Amniotic stem cell (primary cell): ENCODE measurements at places on chromosomes 16 and 17.

GRCh38 chr16:19167710-19168370 lies at the start of gene SYT17:
SYT17 (plus strand) TSS chr16:19168240; CDS start chr16:19168647, 407 bp downstream.
- peak; percentile 21 for DNase-seq

- DNase-seq: no peak
Observed at GRCh38 chr16:73122604-73123391, 74.9 kb upstream of the ZFHX3 start.

DNA sequence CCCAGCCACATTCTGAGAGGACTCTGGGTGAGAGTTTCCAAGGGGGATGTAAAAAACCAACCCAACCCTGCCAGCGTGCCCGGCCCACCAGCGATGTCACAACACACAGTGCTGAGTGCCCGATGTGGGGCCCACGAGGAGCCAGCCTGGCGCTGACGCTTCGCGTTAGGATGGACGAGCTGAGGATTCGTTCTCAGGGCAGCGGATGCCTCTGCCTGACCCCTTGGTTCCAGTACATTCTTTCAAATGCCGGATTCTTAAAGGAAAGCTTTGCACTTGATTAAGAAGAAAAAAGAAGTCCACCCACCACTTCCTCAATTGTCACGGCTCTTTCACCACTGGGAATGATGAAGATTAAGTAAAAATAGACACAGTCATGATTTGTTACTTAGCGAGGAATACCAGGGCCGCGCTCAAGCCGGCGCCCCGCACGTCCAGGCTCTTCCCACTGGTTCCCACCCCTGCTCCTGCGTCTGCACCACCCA lies 79.4 kb downstream of the IRF8 start:
- DNase-seq: no peak

DNA sequence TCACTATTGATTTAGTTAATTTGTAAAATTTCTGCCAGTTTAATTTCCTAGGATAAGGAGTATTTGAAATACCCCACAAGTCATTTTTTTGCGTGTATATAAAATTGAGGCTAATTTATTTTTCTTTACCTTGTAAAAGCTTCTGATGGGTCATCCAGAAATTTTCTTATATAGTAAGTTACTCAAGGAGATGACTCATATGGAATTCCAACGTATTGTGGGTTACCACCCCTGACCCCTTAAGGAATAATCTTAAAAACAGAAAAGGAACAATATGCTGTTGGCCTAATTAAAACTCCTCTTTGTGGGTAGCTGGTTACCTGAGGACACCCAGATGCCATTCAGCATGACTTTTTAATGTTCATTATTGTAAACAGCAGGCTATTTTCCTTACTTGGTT lies 13.6 kb downstream of the HEATR6 start:
- no peak for DNase-seq

- no peak for DNase-seq
Observed at GRCh38 chr17:55784666-55785065, 33.8 kb downstream of the PCTP start.

- DNase-seq: no peak
Observed at GRCh38 chr16:22302776-22303363, 5.7 kb downstream of the POLR3E start.

GRCh38 chr17:73069164-73069770 lies 23.2 kb downstream of the SLC39A11 start:
- DNase-seq: no peak

- no peak for DNase-seq
Observed at GRCh38 chr16:23676924-23677480, 1.7 kb upstream of the PLK1 start.

DNA sequence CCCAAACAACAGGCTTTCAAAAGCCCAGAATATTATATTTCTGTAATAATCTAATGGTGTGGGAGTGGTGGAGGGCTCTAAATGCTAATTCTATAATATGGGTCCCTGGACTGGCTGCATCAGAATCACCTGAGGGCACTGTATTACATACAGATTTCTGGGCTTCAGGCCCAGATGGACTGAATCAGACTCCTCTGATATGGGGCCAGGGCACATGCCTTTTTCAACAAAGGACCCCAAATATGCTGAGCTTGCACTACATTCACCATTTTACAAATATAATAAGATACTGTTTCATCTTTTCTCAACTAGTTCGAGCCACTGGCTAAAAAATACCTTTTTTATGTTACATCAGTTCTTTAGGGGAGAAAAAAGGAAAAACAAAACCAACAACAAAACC lies 309.7 kb downstream of the MAP2K6 start:
- no peak for DNase-seq

DNA sequence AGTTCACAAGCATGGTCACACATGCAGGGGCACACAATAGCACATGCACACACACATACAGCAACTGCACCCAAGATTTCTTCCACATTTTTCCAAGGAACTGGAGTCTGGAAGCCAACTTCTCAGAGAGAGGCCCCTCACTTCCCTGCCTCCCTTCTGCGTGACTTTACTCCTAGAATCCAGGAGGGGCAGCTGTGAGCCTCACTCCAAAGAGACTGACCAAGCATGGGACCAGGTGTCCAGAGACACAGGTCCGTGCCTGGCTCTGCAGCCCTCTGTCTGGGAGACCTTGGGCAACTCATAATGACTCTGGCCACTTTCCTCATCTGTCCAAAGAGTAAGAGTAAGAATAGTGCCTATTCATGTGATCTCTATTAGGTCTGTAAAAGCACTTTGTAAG lies 104.7 kb upstream of the TMEM132E start:
- no peak for DNase-seq

DNA sequence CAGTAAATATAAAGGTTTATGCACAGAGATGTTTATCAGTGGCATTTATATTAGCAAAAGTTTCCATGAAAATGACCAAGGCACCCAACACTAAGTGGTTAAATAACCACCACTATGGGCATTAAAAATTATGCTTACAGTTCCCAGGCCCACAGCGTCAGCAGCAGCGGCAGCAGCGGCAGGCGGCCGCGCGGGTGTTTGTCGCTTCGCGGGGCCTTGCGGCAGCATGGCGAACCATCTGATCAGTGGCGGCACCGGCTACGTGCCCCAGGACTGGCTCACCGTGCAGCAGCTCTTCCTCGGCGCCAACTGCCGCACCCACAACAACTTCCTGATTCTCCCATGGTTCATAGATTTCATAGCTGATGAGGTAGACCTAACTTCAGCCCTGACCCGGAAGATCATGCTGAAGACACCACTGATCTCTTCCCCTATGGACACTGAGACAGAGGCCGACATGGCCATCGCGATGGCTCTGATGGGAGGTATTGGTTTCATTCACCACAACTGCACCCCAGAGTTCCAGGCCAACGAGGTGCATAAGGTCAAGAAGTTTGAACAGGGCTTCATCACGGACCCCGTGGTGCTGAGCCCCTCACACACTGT lies 71.0 kb downstream of the GRIN2A start:
- DNase-seq: no peak

- no peak for DNase-seq
Observed at GRCh38 chr16:69839240-69839688, 77.1 kb downstream of the WWP2 start.

- DNase-seq: no peak
Observed at GRCh38 chr16:674214-674881, 1.1 kb upstream of the RHBDL1 start.

- DNase-seq: no peak
Observed at GRCh38 chr16:79347277-79347676, 253.3 kb downstream of the MAF start.

- DNase-seq: no peak
Observed at GRCh38 chr17:32259586-32259985, 6.0 kb upstream of the RHBDL3 start.

DNA sequence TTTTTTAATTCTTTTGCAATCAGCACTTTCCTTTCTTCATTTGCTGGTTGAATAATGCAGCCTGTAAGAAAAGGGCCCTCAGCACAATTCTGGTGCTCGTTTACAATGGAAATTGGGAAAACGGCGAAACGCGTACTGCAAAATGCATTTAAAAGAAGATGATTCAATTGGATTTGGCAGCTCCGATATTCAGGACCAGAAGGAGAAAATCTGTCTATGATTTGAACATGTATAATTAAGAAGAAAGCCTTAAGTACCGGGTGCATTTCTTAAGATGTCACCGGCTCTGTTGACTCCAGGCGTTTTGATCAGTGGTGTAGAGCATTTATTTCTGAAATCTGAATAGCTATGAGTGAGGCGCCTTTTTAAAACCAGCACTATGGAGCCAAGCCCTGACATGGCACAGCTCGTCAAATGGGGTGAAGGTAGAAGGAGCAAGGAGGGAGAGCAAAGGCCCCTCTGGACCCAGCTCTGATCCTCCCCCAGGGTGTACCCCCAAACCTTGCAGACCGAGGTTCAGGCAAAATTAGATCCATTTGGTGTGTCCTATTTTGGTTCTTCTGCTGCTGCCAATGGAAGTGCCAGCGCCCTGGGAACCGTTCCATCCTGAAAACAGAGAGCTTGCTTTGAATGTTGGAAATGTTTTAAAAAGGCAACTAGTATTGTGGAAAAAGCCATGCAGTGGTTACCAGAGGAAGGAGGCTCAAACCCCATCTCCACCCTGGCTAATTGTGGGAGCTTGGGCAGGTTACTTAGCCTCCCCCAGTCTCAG lies 161.4 kb upstream of the RPL38 start:
- no peak for DNase-seq

GRCh38 chr16:1858189-1858865 lies 13.6 kb downstream of the MEIOB start:
- no peak for DNase-seq

DNA sequence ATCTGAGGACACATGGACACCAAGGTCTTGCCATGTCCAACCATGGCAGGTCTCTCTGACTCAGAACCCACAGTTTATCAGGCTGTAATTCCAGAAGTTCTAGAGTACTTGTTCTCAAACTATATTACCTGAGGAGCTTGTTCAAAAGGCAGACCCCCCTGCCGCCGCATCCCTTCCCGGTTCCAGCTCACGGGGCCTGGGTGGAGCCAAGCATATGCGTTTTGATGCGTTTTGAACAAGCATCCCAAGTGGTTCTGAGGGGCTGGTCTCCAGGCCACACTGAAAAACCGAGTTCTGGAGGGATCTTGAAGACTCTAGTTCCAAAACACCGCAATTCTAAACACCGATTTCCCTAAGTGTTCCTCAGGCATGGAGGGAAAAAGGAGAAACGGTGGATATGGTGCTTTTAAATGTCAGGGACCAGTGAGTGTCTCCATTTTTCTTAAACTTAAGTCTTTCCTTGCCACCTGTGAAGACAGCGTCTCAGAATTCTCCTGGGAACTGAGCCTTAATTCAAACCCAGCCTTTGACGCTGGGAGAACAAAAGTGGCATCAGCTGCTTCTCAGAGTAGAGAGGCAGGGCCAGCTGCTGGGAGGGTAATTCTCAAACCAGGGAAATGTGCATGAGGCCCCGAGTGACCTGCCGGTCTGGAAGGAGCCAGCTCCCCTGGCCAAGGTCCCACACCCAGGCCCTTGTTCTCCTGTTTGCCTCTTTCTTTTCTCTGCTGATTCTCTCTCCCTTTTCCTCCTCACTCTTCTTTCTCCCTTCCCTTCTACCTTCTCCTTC lies 84.4 kb upstream of the PLCG2 start:
- DNase-seq: no peak

GRCh38 chr17:5299383-5299782 lies 17.3 kb downstream of the RABEP1 start:
- no peak for DNase-seq

- no peak for DNase-seq
Observed at GRCh38 chr16:19689342-19689741, 28.7 kb downstream of the KNOP1 start.

DNA sequence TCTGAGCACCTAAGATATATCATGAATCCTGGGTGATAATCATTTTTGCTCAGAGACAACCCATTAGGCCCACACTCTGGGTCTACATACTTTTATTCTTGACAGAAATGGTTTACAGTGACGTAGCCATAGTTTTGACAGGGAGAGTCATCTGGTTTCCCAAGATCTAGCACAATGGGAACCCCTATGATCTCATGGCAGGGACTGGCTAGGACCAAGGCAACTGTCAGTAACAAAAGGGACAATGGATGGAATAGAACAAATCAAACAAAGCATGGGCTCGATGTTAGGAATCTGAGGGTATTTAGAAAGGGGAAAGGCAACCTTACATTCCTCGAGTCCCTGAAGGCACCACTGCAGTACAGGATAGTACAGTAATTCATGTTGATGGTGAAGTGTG lies 20.5 kb downstream of the CFAP97D1 start:
- DNase-seq: no peak

GRCh38 chr17:41773190-41773588 lies 13.3 kb downstream of the JUP start:
- peak; percentile 34 for DNase-seq

DNA sequence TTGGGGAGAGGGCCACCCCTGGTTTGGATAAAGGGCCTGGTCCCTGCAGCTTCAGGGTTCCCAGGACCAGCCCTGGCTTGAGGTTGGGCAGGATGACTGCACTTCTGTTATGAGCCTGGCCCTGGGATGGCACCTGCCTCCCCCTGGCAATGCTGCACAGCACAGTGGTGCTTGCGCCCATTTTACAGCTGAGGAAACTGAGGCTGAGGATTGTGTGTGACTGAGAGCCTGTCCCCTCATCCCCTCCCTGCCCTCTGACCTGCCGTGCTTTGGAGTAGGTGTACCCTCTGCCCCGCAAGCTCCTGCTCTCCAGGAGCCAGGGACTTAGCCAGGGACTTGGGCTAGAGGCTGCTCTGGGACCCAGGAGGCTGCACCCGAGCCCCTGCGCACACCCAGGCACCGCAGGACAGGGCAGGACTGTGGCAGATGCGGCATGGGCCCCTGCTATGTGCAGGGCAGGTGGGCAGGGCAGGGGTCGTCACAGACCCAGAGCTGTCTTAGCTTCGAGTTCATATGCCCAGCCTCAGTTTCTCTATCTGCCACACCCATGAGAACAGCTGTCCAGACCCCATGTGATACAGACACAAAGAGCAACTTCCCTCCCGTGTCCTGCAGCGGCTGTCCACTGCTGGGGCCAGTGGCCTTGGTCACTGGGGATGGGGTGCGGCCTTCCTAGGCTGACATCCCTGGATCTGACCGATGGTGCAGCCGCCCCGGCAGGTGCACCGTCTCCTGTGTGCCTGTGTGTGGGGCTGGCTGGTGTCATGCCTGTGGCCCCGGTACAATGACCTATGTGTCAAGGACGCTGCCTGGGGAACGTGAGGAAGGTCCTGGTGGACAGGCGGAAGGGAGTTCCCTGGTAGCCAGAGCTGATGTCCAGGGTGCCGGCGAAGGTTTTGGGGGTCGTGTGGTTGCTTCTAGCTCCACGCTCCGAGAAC lies 36.6 kb downstream of the BAHCC1 start:
- no peak for DNase-seq

GRCh38 chr17:43543771-43544575 lies 2.2 kb downstream of the ETV4 start:
- no peak for DNase-seq

- DNase-seq: no peak
Observed at GRCh38 chr17:74526681-74527080, 4.6 kb downstream of the CD300LB start.

GRCh38 chr17:63645775-63646487 lies 23.7 kb downstream of the MAP3K3 start:
- no peak for DNase-seq

GRCh38 chr16:61969077-61969382 lies 67.2 kb downstream of the CDH8 start:
- no peak for DNase-seq

GRCh38 chr17:17075125-17075781 lies 33.0 kb downstream of the MPRIP start:
- no peak for DNase-seq
